A549 treated with dexamethasone at 1 μM for 4 hours (cell line): ENCODE measurements at places on chromosomes 3 and 15. TPM values are rescaled to one million over a fixed set of nuclear protein-coding genes. Genes with fewer than 3 reads are reported as not detected.

PROK2 gene
- not detected in 5 replicates for total RNA-seq

HEXA gene
- total RNA-seq = 136 to 149 TPM (median 144 TPM) in 5 replicates

CHRM5 gene
- total RNA-seq = 0.04 TPM in 1 of 5 replicates, not detected in the others

EPHB1 gene
- 0.07 to 0.24 TPM (median 0.09 TPM) in 4 of 5 replicates, not detected in the other for total RNA-seq

ZIC1 gene
- 0.02 to 0.14 TPM in 2 of 5 replicates, not detected in the others for total RNA-seq

SCN11A gene
- not detected in 5 replicates for total RNA-seq

SECISBP2L gene
- 6.0 to 10.5 TPM (median 8.9 TPM) in 5 replicates for total RNA-seq

DOCK3 gene
- 0.28 to 0.43 TPM (median 0.35 TPM) in 5 replicates for total RNA-seq

EXD1 gene
- 0.35 TPM in 1 of 5 replicates, not detected in the others for total RNA-seq

ZCWPW2 gene
- total RNA-seq = not detected in 5 replicates

WDR49 gene
- total RNA-seq = not detected in 5 replicates

TMEM40 gene
- total RNA-seq = 0.18 to 0.51 TPM (median 0.30 TPM) in 4 of 5 replicates, not detected in the other

TBL1XR1 gene
- total RNA-seq = 16.2 to 22.2 TPM (median 17.4 TPM) in 5 replicates

PLA1A gene
- 0.22 to 0.44 TPM (median 0.31 TPM) in 5 replicates for total RNA-seq

ZNF620 gene
- 1.7 to 2.0 TPM (median 1.8 TPM) in 5 replicates for total RNA-seq

CHAC1 gene
- 7.5 to 13.3 TPM (median 8.8 TPM) in 5 replicates for total RNA-seq

NUP210 gene
- total RNA-seq = 25.7 to 45.1 TPM (median 43.0 TPM) in 5 replicates

APBA2 gene
- total RNA-seq = 15.8 to 20.8 TPM (median 19.0 TPM) in 5 replicates

UBAP1L gene
- 0.29 to 1.4 TPM (median 0.61 TPM) in 5 replicates for total RNA-seq
